ENCODE measurements at places on chromosomes 11 and 22.

DNA sequence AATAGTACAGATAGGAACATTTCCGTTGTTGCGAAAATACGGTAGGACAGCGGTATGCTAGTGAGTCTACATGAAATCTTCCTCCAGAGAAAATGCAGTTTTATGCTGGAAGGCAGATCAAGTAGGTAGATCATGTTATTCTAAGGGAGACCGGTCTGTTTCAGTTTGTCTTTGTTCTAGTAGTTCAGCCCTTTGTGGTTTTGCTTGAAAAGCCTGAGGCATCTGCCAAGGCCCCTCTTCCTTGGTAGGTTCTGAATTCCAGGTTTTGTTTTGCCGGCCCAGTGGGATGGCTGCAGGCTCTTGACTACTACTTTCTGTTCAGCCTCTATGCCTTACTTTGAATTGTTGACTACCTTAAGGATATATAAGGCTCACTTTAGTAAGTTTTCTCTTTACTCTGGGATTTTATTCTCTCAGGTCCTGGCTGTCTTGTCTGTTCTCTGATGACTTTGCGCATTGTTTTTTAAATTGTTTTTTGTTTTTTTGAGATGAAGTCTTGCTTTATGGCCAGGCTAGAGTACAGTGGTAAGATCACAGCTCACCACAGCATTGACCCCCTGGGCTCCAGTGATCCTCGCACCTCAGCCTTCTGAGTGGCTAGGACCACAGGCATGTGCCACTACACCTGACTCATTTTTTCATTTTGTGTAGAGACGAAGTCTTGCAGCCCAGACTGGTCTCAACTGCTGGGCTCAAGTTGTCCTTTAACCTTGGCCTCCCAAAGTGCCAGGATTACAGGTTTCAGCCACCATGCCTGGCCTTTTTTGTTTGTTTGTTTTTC, 53.7 kb downstream of the HIPK3 start:
- no peak for DNase-seq

- DNase-seq: peak; percentile 83
Measured at GRCh38 chr11:6419009-6419631, at the start of gene APBB1. TSS of gene APBB1 (minus strand) at chr11:6419094. CDS start at chr11:6411347, 7,747 bp downstream.

- DNase-seq: no peak
Measured at GRCh38 chr11:67651976-67652781, 1.6 kb upstream of the ACY3 start.

GRCh38 chr11:63567044-63567840, 4.1 kb upstream of the PLAAT2 start:
- DNase-seq: peak; percentile 50

- no peak for DNase-seq
Measured at GRCh38 chr11:126277780-126278179, 5.1 kb upstream of the TIRAP start.

- DNase-seq: no peak
Measured at GRCh38 chr11:79314906-79315689, 125.7 kb downstream of the TENM4 start.

DNA sequence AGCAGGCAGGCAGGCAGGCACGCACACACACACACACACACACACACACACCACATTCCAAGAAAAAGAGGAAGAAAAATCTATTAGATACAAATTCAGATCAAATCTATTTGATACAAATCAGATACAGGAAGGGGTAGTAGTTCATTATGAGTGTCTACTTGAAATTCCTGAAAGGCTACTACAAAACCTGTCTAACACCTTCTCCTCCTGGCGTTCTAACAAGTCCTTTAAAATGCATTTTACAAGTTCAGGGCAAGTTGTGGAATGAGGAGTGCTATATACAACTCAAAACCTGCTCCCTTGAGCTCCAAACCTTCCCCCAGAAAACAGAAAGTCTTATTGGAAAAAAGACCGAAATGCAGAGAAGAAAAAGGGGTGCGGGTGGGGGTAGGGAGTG, 476 bp downstream of the ARHGAP32 start:
- DNase-seq: no peak

DNA sequence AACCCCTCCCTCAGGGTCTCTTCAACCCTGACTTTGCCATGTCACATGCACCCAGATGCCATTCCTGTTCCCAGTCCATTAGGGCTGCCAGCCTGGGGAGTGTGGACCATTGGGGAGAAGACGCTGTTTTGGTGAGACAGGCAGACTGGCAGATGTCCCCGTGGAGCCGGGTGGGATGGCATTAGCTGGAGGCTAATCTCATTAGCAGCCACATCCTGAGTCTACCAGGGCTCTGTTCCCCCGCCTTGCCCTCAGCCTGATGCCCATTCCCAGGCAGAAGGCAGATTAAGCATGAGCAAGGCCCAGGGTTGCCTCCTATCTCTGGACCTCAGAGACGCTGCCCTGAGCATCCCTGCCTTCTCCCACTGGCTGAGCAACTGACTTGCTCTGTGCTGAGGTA, 46.4 kb upstream of the ALX4 start:
- DNase-seq: no peak

GRCh38 chr11:64014356-64014755, 21.4 kb upstream of the FLRT1 start:
- no peak for DNase-seq

- DNase-seq: no peak
Measured at GRCh38 chr11:86374069-86374468, 618 bp upstream of the CCDC81 start.

DNA sequence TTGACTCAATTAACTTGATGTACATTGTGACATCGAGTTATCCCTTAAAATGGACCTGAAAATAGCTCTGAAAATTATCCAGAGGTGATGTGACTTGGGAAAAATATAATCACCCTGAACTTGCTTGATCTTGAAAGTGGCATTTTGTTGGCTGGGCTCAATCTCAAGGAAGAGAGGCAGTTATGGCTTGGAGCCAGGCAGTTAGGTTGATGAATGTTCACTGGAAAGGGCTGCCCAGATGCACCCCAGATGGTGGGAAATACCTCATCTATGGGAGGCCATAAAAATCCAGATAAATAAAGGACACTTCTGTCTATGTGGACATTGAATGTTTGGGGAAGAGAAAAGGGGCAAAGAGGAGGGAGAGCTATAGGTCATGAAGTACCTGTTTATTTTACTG, 55.7 kb upstream of the OR5AN1 start:
- no peak for DNase-seq

DNA sequence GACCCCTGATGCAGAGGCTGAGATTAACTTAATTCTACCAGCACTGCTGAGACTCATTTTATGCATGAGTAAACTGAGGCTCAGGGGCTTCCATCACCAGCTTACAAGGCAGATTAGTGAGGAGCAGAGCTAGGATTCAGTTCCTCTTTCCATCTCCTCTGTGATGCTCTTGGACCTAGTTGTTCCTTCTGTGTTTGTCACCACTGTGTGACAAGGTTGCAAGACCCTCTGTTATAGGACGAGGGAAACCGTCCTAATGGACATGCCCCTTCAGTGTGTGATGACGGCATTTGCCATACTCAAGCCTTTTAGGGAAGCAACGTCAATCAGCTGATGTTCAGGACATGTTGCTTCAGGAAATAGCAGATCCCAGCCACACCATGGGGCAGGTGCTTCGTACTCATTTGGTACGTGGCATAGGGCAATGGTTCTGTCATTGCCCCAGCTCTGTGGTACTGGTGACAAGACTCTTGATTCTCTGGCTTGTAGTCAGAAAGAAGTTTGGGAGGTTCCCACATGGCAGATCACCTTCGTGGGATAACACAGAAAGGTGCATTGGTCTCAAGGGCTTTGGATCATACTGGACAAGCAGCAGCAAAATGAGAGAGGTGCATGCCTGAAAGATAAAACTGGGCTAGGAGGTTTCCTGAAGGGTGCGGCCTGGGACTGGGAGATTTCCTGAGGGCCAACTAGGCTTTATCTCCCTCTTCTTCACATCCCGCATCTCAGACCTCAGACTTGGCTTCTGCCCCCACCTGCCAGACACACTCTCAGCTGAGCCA, 23.9 kb upstream of the CD44 start:
- DNase-seq: no peak

GRCh38 chr11:94895451-94895850, 77.9 kb downstream of the CWC15 start:
- DNase-seq: no peak

GRCh38 chr22:37492428-37493344, 6.5 kb upstream of the MFNG start:
- peak; percentile 26 for DNase-seq

DNA sequence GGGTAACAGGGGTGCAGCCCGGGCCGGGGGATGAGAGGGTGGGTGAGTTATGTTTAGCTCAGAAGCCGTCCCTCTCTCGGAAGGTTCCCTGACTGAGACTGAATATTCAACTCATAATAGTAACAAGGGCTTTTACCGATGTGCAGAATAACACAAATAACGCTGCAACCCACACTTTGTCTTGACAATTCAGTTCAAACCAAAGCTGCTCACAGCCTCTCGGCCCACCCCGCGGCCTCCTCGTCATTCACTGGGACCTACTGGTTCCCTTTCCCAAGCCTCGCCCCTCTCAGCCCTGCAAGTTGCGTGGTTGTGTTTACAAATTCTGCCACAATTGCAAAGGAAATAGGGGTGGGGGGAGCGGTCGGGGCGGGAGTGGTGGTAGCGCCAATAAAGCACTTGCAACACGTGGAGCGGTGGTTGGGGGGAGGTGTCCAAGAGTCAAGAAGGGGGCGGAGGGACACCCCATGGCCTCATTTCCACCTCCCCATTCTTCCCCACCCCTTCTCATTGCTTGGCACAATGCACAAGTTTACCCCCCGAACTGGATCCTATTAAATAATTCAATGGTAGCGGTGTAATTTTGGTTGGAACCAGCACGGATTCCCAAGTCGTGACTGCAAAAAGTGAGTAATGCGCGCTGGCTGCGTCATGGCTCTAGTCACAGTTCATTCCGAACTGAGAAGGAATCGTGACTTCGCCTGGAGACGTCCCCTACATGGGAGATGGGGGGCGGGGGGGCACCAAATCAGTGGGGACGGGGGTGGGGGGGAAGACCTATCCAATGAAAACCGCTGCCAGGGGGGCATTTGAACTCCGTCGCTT, 102.0 kb upstream of the HSD17B12 start:
- no peak for DNase-seq

DNA sequence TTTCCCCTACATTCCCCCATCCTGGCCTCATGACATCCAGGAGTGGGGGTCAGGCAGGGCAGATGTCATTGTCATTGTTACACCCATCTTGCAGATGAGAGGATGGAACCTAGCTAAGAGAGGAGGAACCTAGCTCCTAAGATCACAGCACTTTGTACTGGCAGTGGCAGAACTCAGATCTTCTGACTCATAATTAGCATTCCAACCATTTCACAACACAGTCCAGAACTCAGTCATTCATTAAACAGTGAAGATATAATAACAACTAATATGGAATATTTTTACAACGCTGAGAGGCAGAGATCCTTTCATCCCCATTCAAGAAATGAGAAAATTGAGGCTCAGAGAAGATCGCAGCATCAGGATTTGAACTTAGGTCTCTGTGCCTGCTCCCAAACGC, 127.8 kb downstream of the CHST1 start:
- DNase-seq: no peak

GRCh38 chr11:85109141-85109540, 518.0 kb downstream of the DLG2 start:
- no peak for DNase-seq

DNA sequence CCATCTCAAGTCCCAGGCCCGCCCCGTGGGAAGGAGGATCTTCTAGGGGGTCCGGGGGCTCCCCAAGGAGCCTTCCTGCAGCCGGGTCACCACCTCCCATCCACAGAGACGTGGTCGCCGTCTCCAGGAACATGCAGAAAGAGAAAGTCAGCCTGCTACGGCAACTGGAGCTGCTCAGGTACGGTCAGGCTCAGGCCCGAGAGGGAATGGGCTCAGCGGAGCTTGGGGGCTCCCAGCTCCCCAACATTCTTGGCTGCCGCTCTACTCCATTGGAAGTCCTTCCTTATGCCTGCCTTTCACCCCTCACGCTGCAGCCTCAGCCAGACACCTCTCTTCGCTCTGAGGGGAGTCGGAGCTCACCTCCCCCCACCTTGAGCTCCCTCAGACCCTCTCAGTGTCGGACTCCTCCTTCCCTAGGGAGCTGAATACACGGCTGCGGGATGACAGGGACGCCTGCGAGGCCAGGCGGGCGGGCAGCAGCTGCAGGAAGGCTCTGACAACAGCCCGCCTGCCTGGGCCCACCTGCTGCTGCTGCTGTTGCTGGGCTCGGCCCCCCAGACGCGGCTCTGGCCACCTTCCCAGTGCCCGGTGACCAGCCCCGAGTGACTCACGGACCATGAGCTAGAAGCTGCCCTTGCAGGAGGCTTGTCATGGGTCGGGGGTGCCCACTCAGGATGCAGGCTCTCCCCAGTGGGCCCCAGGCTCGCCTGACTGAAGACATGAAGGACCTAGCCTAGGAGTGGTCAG, 1.5 kb upstream of the CD151 start:
- DNase-seq: no peak

DNA sequence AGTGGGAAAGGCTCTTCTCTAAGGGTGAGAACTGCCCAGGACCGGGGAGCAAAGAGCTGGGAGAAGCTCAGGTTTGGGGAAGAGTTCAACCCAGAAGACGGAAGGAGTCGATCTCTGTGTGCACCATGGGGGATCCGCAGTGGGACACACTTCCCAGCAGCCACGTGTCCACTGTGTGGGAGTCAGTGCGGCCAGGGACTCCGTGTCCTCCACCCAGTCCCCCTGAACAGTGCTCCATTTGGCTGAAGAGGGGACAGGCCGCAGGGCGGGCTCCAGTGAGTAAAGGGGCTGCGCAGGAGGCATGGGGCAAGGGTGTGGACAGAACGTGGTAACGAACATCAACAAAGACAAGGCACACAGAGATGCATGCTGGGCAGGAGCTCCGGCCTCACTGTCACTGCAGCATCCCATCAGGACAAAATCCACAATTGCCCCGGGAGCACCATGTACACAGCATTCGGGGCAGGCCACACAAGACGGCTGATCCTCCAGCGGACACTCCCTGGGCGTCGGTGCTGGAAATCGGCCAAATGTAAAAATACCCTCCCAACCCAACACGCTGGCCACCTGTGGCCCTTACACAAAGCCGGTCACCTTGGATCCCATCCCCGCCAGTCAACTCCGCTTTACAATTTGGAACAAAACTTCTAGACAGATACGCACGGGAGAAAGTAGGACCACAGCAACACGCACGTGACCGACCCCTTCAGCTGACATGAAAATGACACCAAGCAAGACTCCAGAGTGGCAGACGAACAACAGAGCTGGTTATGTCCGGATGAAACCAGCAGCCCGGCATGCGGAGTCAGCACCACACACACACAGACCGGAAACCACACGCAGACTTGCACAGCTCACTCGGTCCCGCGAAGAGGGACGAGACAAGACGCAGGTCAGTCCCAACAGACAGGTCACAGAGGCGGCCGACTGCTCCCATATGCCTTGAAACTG, 366.8 kb downstream of the SHANK2 start:
- no peak for DNase-seq

DNA sequence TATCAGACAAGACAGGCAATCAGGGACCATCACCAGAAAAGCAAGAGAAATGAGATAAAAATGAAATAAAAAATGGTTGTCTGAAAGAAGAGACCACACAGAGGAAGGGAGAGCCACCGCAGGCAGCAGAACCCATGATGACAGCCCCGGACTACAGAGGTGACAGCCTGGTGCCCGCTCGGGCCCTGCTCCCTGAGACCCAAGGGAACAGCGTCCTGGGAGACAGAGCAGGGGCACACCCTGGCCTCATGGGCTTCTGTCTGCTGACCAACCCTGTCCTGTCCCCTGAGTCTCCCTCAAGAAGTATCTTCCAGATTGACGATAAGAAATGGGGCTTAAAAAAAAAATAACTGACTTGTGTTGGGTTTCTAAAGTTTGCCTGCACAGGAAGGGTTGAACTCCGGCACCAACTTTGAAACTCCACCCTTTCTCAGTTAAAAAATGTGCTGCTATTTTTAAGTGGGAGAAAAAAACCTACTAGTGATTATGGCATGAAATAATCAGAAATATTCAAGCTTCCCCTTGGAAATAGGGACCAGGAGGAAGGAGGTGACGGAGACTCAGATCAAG, 70.1 kb upstream of the TTLL12 start:
- DNase-seq: no peak

GRCh38 chr11:35663408-35663702, 780 bp downstream of the TRIM44 start:
- DNase-seq: no peak

Data from stimulated activated naive CD4-positive, alpha-beta T cell (primary cell).